D341Med (cell line): ENCODE measurements at places on chromosomes 4 and X.
A peak's percentile ranks its signal among the peaks of the same experiment; 100 is the strongest.

DNA sequence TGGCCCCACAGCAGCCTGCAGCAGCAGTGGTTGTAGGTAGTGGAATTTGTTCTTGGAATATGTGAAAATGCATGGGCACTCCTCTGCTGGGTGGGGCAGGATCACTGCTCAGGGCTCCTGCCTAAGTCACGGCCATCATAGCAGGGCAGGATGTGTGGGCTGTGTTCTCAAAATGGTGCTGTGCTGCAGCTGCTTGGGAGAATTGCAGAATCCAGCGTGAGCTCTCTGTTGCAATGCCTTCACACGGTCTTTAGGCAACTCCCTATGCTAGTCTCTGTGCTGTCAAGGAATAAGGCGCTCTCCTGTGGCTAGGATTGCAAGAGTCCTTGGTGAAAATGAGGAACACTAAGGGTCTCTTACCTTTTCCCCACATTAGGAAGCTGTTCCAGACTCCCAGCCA lies 42.9 kb downstream of the F8 start:
- no peak for DNase-seq

GRCh38 chrX:130626521-130626920 lies 224.7 kb downstream of the RBMX2 start:
- DNase-seq: no peak

DNA sequence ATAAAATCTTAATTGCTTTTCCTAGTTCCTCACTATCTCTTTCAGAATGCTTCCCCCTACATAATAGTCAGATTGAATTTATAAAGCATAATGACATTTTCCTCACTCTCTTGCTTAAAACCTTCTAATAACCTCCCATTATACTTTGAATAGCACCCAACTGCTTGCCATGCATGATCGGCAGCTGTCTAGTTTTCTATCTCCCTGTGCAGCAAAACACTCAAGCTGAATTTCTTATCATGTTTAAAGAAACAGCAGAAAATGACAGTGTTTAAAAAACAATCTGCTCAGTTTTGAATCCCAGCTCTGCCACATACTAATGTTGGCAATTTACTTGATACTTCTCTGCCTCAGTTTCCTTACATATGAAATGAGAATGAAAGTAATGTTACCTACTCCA lies 947.1 kb upstream of the HS3ST1 start:
- DNase-seq: no peak

DNA sequence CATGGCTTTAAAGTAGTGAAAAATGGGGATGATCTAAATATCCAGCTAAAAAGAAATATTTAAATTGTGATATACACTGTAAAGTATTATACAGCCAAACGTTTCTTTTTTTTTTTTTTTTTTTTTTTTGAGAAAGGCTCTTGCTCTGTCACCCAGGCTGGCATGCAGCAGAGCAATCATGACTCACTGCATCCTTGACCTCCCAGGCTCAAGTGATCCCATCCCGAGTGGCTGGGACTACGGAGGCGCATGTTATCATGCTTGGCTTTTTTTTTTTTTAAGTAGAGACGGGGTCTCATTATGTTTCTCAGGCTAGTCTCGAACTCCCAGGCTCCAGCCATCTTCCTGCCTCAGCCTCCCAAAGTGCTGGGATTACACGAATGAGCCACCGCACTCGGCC lies 17.1 kb downstream of the SMIM14 start:
- no peak for DNase-seq

GRCh38 chr4:69782651-69783310 lies 22.4 kb upstream of the SULT1B1 start:
- DNase-seq: peak; percentile 12

DNA sequence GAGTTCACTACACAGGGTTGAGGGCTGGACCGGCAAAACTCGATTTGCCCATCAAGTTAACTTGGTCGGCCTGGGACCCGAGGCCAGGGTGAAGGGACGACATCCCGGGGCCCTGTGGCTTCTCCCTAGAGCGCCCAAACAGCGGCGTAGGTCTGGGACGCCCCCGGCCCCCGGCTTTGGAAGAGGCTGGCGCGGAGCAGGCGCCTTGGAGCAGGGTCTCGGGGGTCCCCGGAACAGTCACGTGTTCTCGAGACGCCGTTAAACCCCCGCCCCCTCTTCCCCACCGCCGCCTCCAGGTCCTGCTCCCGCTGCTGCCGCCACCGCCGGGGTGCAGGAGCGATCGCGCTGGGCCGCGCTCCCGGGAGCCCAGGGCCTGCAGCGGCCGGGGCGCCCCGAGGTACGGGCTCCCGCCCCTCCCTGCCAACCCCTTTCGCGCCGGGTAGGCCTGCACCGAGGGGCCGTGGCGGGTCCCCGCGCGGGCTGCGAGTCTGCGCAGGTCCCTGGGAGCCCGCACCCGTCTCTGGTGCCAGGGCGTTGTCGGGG lies at the start of gene NPY5R:
Gene NPY5R (plus strand): TSS at position 289 of the 543 bp plus-strand sequence. CDS start 6,382 bp downstream, outside the sequence.
- DNase-seq: no peak

GRCh38 chr4:8117278-8117682 lies 41.3 kb downstream of the ABLIM2 start:
- DNase-seq: no peak

GRCh38 chr4:6595897-6596537 lies 21.0 kb downstream of the MAN2B2 start:
- DNase-seq: no peak

DNA sequence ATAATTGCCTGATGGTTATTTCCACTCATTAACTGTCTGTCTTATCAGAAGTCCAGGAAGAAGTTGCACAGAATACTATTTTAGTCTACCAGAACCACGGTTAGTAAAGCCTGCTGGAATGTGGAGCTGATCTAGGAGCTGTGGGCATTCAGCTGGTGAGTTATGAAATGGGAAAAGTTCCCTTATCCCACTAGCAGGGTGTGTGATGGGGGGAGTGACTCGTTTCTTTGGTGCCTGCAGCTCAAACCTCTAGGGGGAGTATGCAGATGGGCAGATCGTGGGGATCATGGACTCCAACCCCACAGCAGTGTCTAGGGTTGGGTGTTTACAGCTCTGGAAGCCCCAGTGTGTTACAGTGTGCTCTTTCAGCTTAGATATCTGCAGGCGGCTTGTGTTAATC lies 305.7 kb upstream of the BOD1L1 start:
- no peak for DNase-seq

GRCh38 chr4:170102426-170102825 lies 12.7 kb upstream of the AADAT start:
- no peak for DNase-seq

DNA sequence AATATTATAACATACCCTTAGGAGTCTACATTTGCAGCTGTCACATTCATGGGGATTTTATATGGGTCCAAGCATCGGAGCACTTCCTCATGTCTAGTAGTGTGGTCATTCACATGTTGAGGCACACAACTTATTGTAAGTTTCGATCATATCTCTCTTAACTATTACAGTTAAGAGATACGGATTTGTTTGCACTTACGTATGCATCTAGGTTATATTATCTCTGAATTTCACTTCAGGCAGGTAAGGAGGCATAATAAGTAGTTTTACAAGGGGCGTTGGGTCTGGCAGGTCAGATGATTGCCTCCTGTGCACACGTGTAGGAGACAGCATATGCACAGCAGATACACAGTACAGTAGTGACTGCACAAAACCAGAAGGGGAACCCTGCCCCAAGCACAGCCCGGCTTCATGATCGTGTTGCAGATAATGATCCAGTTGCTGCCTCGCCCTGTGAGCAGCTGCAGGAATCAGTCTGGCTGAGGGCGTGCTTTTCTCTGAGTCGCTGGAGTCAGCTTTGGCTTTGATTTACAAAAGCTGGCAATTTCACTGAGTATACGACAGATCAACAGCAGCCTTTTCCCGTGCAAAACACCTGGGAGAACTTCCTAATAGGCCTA lies 302.9 kb upstream of the GATB start:
- DNase-seq: no peak

- DNase-seq: no peak
Measured at GRCh38 chr4:99645036-99645435, 12.6 kb downstream of the C4orf54 start.

GRCh38 chr4:188363196-188363595 lies 224.0 kb downstream of the TRIML1 start:
- no peak for DNase-seq

DNA sequence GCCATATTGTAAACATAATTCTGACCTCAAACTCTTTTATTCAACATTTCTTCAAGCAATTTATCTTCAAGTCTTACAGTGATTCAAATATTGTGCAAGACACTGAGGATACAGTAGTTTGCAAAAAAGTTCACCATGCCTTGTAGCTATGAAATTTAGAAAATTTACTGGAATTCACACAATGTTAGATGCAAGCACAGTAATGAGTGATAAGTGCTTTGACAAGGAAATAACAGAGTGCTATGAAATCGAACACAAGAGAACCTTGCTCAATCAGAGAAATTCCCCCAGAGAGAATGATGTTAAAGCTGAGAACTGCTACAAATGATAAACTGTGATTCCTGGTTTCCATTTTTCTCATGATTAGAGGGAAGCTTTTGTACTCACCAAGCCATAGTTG lies 952.9 kb downstream of the FAT4 start:
- no peak for DNase-seq
